ENCODE measurements at places on chromosomes 6 and 20.

DNA sequence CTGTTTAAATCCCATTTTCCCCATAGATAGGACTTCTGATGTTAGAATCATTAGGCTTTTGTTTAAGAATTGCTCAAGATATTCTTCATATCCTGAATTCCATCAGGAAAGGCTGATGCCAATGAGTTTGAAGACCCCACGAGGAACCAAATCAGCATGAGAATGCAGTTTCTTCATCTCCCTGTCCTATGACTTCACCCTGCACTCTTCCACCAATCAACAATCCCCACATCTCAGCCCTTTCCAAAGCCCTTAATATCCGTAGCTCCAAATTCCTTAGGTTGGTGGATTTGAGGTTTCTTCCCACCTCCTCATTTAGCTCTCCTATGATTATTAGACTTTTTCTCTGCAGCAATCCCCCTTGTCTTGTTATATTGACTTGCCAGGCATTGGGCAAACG lies 88.3 kb upstream of the PRND start:
- DNase-seq = no peak

DNA sequence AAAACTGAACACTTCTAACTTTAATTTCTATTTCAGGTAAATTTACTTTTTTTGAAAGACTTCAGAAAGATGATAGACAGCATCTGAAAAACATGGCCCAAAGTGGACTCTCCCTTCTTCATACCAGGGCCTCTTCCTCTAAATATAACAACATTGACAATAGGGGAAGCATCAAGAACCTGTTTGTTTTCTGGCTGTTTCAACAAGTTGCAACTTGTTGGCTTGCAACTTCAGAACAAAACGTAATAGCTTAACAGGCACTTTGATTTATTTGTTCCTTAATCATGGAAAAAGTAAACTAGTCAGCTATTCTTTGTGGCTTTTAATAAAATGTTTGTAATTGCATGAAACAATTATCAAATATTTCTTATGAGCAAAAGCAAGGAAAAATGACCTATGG lies 34.3 kb downstream of the RGS17 start:
- no peak for DNase-seq

- DNase-seq = no peak
These were observed 557.2 kb upstream of the AGPAT4 start for GRCh38 chr6:161830866-161831616.

DNA sequence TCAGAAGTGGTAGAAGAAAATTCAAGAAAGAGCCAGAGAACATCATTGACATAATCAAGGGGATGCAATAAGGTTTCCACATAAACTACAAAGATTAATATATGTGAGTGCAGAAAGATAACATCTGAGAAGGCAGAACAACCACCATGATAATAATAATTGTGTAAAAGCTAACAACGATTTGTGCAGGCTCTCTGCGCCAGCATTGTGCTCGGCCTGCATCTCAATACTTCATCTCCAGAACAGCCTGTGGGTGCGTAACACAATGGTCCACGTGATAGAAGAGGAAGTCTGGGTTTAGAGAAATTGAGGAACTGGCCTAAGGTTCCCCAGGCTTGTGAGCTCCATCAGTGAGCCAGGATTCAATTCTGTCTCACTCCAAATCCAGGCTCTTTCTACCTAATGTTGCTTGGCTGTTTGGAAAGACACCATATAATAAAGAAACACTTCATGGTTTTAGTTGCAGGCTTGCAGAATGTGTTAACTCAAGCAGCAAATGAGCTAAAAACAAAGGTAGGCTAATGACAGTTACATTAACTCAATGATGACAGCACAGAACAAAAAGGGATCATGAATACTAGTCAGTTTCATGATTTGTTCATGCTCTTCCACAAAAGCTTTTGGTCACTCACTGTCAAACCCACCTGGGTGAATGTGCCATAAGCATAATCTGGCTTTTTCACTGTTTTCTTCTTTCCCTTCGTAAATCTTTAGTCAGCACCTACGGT lies 71.2 kb downstream of the LY86 start:
- DNase-seq = no peak

GRCh38 chr6:79993012-79993910 lies 11.2 kb upstream of the TTK start:
- DNase-seq = no peak

- no peak for DNase-seq
These were observed 110.9 kb downstream of the ARMC2 start for GRCh38 chr6:108958900-108959770.
